ENCODE measurements at places on chromosomes 7 and 10.

DNA sequence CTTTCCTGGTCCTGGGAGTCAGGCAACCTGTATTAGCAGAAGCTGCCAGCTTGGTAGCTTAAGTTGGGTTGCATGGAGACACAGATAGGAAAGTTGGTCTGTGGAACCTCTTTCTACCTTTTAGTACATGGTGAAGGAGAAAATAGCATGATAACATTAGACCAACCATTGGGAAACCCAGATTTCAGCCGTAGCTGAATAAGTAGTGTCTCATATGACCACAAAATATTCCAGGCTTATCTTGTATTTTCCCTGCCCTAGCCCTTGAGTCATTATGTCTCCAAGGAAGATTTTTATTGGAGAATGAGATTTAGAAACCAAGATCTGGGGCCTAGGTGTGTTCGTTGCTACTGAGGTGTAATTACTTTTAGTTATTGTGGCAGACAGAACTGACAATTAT is 67.2 kb downstream of the CCSER2 start:
- DNase-seq: no peak

DNA sequence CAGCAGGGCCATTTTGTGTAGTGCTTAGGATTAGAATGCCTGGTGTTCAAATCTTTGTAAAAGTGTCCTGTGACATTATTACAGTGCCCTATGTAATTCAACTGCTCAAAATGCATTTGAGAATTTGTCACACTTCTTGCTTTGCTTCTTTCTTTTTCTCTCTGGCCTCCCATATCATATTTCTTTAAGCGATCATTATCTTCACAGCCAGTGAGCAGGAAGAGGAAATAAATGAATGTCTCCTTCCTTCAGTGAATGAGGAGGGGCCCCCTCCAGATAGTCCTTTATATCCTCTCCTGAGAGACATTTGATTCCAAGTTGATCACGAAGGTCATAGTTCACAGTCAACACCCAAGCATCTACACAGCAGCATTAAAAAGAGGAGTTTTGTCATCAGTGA is 425.1 kb upstream of the NPVF start:
- DNase-seq: no peak

GRCh38 chr7:115722302-115722977 is 308.1 kb downstream of the TFEC start:
- no peak for DNase-seq

- DNase-seq: no peak
Measured at GRCh38 chr7:13797545-13797944, 191.9 kb downstream of the ETV1 start.

GRCh38 chr7:123792547-123792946 is 43.7 kb upstream of the WASL start:
- DNase-seq: no peak

DNA sequence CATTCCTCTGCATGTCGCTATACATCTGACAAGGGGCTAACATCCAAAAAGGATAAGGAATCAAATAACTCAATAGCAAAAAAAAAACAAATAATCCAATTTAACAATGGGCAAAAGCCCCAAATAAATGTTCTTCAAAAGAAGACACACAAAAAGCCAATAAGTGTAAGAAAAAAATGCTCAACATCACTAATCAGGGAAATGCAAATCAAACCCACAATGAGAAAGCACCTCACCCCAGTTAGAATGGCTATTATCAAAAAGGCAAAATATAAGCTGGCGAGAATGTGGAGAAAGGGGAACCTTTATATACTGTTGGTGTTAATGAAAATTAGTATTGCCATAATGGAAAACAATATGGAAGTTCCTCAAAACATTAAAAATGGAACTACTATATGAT is 14.3 kb downstream of the ARHGAP12 start:
- no peak for DNase-seq

DNA sequence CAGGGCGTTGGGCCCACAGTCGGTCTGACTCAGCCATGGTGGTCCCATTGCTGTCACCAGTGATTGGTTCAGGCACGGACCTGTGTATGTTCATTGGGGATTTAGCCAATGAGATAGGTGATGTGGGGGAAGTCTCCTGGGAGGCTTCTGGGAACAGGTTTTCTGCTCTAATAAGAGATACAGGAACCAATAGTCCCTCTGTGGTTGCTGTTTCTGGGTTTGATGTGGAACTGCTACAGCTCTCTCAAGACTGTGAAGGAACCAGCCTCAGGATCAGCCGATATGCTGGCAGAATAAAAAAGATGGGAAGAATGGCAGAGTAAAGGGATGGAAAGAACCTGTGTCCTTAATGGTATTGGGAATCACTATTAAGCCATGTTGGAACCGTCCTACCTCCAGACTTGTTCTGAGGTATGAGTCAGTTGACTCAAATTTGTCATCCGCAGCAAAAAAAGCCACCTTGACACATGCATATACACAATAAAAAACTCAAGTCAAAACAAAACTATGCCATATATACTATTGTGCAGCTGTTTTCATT is 70.6 kb downstream of the MCMBP start:
- DNase-seq: no peak

DNA sequence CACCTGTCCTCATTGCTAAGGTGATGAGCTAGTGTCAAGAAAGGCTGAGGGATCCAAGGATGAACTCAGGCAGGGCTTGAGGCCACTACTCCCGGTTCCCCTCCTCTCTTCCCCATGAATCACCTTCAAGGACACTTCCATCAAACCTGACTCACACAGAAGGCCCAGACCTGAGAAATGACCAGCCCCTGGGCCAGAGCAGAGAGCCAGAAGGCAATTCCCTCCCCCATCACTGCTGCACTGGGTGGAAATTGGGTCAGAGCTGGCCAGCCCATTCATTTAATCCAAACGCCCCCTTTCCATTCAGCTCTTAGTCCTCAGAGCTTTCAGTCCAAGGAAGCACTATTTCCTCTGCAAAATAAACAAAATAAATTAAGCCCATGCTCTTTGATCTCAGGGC is 182.0 kb downstream of the KCNMA1 start:
- DNase-seq: no peak

- no peak for DNase-seq
Measured at GRCh38 chr7:55104712-55105433, 86.1 kb downstream of the EGFR start.

DNA sequence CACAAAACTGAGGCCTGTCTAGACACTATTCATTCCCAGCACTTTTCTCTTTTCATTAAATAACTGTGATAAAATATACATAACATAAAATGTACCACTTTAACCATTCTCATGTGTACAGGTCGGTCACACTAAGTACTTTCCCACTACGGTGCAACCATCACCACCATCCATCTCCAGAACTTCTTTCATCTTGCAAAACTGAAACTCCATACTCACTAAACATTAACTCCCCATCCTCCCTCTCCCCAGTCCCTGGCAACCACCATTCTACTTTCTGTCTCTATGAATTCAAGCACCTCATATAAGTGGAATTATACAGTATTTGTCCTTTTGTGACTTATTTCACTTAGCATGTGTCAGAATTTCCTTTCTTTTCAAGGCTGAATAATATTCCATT is 53.0 kb downstream of the ARHGAP12 start:
- DNase-seq: no peak

DNA sequence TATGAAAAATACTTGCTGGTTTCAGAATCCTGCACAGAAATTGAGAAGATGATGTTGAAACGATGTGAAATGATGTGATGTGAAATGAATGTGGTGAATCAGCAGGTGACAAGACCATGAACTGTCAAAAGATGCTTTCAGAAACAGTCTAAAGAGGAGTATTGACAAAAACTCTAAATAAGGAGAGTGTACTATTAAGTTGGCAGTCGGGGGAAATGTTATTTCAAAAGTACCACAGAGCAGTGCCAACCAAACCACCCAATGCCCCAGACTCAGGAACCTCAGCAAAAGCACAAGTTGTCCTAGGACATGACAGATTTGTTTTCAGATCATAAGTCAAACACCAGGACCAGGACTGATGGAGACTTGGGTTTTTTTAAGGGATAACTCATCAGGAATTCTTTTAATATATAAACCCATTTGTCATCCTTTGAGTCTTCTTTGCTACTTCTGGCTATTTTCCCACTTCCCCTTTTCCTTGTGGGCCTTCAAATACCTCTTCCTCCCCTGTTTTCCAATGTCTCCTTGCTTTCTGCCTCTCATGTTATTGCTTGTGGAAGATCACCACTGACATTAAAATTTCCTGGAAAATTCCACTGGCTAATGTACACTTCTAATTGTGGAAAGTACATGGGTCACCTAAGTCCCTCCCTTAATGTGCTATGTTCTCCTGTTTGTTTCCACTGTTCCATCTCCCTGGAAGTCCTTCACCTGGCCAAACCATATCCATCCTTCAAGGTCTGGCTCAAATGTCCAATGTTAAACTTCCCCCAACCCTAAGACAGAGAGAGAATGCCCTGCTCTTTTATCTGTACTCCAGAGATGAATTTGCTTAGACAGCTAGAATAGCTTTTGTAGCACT is 10.2 kb upstream of the PPP1R3C start:
- no peak for DNase-seq
